ENCODE measurements at places on chromosomes 6 and 20.

DNA sequence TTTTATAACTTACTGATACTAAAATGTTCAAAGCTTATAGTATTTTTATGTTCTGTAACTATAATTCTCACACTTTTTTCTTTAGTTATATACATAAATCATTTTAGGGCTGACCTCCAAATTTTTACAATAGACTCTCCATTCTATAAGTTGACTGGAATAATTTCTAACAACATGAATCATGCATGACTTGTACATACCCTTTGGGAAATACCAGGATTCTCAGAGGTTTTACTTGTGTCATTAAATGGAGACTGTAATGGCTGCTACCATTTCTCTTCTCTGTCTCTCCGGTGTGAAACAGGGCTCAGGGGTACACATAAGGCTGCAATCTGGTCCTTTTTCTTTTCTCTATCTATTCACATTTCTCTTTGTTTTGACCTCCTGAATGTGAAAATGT lies 222.2 kb upstream of the FLRT3 start:
- DNase-seq, result no peak

DNA sequence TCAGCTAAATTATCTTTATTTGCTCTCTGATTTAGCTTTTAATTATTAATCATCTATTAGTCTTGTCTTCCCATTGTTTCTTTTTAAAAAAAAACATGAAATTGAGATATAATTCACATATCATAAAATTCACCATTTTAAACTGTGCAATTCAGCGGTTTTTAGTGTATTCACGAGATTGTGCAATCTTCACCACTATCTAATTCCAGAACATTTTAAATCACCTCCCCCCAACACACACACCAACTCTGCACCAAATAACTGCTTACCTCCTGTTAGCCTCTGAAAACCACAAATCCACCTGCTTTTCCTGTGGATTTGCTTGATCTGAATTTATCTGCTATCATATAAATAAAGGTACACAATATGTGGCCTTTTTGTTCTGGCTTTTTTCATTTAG lies 8.8 kb upstream of the ABRACL start:
- DNase-seq, result no peak

DNA sequence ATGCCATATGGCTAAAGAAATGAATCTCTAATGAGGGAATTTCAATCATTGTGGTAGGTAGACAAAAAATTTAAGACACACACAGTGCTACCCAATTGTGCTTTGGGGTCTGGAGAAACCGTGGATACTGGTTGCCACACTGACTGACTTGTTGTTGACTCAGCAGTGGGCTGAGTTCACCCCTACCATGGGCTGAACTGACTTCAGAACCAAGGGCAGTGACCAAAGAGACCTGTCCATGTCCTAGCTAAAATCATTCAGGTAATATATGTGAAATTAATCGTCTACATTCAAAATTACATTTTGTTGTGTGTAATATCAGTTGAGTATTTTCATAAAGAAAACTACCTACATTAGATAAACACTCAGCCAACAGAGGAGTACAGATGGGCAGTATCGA lies 131.6 kb downstream of the PDE7B start:
- DNase-seq, result no peak

DNA sequence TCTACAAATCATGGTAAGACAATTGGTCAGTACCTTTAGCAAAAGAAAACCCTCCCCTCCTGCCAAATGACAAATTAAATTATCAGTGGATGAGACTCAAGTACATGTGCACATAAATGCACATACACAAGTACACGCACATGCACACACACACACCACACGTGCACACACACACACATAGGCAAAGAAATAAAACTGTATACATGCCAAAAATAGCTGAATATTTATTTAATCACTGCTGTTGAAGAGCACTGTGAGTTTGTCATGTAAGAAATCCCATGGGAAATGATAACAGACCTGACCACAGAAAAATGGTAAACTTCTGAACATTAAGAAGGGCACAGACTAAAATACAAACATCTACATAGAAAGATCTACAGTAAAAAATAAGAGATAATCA lies 46.6 kb upstream of the TNFAIP3 start:
- no peak for DNase-seq

- no peak for DNase-seq
Observed at GRCh38 chr6:33192671-33193602, 670 bp upstream of the COL11A2 start.

DNA sequence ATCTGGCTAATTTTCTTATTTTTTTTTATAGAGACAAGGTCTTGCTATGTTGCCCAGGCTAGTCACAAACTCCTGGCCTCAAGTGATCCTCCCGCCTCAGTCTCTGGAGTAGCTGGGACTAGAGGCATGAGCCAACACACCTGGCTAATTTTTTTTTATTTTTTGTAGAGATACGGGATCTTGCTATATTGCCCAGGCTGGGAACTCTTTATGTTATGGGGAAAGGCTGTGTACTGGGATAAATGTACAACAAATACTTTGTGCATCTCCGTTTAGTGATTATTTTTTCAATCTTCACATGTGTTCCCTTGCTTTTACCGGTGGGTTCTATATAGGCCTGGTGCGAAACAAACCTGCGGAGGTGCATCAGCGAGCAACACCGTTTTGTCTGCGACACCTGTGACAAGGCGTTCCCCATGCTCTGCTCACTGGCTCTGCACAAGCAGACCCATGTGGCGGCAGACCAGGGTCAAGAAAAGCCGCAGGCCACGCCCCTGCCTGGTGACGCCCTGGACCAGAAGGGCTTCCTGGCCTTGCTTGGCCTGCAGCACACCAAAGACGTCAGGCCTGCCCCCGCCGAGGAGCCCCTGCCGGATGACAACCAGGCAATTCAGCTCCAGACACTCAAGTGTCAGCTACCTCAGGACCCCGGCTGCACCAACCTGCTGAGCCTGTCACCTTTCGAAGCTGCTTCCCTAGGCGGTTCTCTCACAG lies 84.2 kb downstream of the SSR1 start:
- DNase-seq, result no peak

DNA sequence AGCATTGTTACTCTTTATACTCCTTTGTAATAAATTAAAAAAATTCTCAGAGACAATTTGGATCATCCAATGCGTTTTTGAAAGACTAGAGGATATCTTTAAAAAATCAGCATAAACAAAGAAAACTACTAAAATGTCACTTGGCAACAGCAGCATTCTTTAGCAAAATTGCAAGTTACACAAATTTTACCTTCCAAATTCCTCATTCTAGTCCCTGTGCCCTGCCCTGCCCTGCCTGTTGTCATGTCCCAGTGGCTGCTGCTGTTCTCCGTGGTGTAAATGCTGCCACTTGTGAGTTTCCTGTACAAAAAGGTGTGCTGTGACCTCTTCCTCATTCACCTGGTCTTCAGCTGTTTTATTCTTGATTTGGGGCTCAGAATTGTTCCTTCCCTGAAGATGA lies 83.2 kb downstream of the CDC5L start:
- no peak for DNase-seq

GRCh38 chr6:31580807-31581433 lies 1.3 kb downstream of the LTB start:
- peak; percentile 77 for DNase-seq

DNA sequence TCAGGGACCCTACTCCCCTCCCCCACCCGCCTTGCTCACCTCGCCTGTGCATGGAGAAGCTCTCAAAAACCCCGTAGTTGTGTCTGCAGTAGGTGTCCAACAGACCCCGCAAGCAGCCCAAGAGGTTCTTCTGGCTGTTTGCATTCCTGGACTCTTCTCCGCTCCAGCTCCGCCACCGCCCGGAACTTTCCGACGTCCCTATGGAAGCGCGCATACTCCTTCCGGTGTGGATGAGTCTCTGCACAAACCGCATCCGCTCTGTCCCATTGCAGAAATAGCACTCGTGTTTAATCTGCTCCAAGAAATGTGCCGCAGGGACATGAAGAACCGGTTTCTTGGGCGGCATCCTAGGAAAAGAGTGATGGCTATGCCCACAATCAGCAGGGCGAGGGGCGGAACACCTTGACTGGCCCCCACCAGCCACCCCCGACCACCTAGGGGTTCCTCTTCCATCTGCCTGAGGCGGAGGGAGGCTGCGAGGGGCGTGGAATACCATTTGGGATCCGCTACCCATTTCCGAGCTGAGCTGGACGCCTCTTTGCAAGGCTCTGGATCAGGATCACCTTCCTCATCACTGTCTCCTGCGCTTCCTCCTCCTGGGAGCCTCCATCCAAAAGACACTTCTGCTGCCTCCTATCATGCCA lies 20.2 kb downstream of the HLA-DRA start:
- no peak for DNase-seq

GRCh38 chr6:169156793-169157147 lies 96.9 kb downstream of the THBS2 start:
- DNase-seq, result no peak

- no peak for DNase-seq
Observed at GRCh38 chr6:84771125-84771755, 6.8 kb upstream of the TBX18 start.

DNA sequence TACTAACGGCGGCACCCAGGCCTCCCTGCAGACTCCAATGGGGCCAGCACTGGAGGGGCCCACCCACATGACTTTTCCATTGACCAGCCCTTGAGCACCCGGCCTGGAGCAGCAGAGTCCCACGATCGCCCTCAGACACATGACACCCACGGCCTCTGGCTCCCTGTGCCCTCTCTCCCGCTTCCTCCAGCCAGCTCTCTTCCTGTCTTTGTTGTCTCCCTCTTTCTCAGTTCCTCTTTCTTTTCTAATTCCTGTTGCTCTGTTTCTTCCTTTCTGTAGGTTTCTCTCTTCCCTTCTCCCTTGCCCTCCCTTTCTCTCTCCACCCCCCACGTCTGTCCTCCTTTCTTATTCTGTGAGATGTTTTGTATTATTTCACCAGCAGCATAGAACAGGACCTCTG lies 26.1 kb upstream of the FANCE start:
- no peak for DNase-seq

- no peak for DNase-seq
Observed at GRCh38 chr6:87393026-87393622, 14.6 kb upstream of the CFAP206 start.

DNA sequence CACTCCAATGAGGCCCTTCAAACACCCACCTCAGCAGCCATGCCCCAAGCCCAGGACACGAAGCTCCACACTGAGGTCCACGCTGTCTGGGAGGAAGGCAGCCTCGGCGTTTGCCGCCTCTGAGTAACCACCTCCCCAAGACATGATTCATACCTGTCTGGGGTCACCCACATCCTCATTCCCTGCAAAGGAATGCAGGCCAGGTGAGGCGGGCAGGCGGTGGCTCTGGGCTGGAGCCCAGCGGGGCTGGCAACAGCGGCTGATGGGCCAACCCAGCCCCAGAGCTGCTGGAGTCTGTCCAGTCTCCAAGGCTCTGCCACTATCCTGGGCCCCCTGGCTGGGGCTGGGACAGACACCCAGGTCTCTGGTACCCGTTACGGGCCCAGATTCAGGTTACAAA lies 14.8 kb downstream of the PMEPA1 start:
- DNase-seq, result no peak

GRCh38 chr6:167919349-167919748 lies 78.1 kb upstream of the KIF25 start:
- DNase-seq, result no peak

DNA sequence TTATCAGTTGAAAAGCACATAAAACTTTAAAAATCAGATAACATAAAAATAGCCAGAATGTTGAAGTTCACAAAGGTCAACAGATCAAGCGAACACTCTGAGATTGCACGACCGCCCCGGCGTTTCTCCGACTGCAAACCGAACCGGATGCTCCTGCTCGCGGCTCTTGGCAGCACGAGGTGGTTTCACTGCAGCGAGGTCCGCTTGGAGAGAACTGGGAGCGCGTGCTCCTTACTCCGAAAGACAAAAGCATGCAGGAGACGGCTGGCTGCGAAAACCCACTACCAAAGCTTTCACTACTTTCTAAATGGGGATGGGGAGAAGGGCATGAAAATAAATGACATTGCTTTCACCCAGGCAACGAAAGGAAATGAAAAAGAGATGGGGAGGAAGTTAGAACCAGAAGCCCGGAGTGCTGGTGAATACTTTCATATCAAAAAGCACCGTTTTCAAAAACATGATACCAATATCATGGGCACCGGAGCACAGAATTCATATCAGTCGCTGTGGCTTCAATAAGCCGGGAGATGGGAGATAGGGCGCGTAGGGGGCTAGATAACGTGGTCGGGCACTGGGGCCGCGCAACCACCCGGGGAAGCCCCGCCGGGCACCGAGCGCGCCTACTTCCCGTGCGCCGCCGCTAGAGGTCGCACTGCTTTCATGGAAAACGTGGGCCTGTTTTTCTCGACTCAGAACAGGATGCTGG lies 8.3 kb upstream of the ANKRD60 start:
- DNase-seq, result peak; percentile 63

GRCh38 chr6:110389689-110390382 lies 25.5 kb downstream of the DDO start:
- DNase-seq, result no peak

DNA sequence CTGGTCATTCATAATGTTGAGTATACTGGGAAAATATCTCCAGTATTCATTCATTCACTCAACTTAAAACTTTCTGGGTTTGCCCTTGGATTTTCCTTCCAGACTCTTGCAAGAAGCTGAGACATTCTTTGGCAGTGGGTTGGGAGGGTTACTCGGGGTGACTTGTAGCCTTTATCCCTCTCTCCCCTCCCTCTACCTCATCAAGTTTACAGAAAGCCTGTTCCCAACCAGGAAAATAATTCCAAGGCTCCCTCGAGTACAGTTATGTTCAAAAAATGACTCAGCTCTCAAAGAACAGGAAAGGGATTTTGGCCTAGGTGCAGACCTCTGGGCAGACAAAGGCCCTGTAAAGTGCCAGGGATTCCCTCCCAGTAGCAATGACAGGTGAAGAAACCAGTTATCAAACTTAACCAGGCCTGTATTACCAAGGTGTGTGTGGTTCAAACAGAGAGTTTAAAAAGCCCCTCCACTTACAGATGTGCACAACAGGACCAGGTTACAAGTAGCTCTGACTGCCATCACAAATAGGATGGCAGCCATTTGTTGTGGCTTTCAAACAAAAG lies 22.2 kb downstream of the FKBP1A start:
- DNase-seq, result no peak

DNA sequence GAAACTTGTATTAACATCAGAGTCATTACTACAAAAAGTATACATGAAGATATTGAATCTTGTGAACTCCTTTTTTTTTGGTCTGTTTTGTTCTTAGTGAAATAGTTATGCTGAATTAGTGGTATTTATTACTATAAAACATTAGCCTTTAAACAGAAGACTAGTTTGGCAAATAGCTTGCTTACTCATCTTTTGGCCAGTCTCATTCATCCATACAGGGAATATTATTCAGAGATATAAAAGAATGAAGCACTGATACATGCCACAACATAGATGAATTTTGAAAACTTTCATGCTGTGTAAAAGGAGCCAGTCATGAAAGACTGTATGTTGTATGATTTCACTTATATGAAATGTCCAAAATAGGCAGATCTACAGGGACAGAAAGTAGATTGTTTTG lies 205.9 kb downstream of the ZFAND3 start:
- DNase-seq, result no peak

DNA sequence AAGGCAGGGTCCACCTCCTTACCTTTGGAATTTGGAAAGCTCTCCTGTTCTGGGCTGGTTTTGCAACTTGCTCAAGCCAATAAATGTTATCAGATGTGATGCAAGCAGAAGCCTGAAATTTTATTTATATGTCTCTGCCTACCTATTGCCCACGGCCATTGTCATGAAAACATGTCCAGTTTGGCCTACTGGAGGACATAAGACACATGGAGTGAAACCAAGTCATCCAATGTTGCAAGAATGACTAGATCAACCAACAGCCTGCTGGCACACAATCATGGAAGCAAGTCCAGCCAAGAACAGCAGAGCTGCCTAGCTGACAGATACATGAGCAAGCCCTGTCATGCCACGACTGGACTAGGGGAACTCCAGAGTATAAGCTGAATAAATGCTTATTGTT lies 56.7 kb upstream of the IRAK1BP1 start:
- no peak for DNase-seq

GRCh38 chr6:64774881-64775280 lies 932.1 kb downstream of the EYS start:
- DNase-seq, result no peak
